ENCODE measurements at places on chromosomes 7 and 10. TPM values are rescaled to one million over a fixed set of nuclear protein-coding genes. Genes with fewer than 3 reads are reported as not detected.

GRCh38 chr7:12069757-12070156, 141.3 kb upstream of the TMEM106B start:
- H3K36me3 ChIP-seq: no peaks in the 10 kb centered on the region
- no peaks in the 10 kb centered on the region for H3K27me3 ChIP-seq
- no peaks in the 10 kb centered on the region for H3K4me1 ChIP-seq

DNA sequence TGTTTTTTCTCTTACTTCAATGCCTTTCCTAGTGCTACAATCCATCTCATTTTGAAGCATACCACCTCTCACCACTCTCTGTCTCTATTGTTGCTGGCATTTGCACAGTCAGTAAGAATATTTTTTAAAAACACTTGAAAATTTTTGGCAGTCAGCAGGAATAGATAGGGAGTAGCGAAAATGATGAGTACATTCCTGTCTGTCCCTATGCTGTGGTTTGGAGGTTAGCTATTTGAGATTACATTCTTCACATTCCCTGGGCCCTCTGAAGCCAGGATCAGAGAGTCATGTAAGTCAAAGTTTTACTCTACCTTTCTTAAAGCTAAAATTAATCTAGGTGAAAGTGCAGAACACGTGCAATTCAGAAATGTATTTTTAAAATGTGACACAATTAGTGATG, 53.0 kb upstream of the MAGI2 start:
- no peak overlapping the region for H3K4me3 ChIP-seq
- peaks cover 26% of the 10 kb centered on the region for H3K4me1 ChIP-seq
- no peaks in the 10 kb centered on the region for H3K27me3 ChIP-seq
- no peak for DNase-seq
- peak overlapping the region; percentile 35 for H3K27ac ChIP-seq

DNA sequence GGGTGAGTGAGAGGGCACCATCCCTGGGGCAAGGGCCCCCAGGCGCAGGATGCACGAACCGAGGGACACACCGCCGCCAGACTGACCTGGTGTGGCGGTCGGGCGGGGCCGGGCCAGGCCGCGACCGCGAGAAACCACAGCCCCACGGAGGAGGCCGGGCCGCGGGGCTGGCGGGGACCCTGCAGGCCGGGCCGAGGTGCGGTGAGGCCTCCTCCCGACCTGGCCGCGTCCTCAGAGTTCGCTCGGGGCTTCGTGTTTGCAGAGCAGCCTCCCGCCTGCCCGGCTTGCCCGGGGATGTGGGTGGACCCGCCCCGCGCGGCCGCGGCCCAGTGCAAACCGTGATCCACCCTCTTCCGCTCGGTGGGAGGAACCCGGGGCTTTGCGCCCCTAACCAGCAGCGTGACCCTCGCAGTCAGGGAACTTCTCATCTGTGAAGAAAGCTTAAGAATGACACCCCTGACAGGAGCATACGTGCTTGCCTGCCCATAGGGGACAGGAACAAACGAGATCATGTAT, 20.6 kb upstream of the HOXA13 start:
- peaks cover 6% of the 10 kb centered on the region for H3K4me1 ChIP-seq
- H3K36me3 ChIP-seq: no peaks in the 10 kb centered on the region
- no peak overlapping the region for H3K4me3 ChIP-seq
- H3K27me3 ChIP-seq: peaks cover 69% of the 10 kb centered on the region
- DNase-seq: no peak

Gene DNAJC12
- 10.2 TPM for total RNA-seq

Gene CLDN3
- total RNA-seq: 0.32 TPM

Measured in chondrocyte (in vitro differentiated cells).